Activated CD4-positive, alpha-beta T cell treated with anti-CD3 and anti-CD28 coated beads, Interleukin-10, Interleukin-2, amounts not matched to agents 100 ng/mL and 50 ng/mL, durations not matched to agents 16 hours and 8 hours (primary cell): ENCODE measurements at places on chromosomes 4 and X.
A peak's percentile ranks its signal among the peaks of the same experiment; 100 is the strongest.

GRCh38 chr4:69147334-69147733, 51.1 kb downstream of the UGT2B7 start:
- DNase-seq = no peak

- DNase-seq = no peak
Measured at GRCh38 chrX:11509786-11510185, 155.9 kb downstream of the ARHGAP6 start.

GRCh38 chr4:86388252-86388651, 28.4 kb upstream of the MAPK10 start:
- no peak for DNase-seq

DNA sequence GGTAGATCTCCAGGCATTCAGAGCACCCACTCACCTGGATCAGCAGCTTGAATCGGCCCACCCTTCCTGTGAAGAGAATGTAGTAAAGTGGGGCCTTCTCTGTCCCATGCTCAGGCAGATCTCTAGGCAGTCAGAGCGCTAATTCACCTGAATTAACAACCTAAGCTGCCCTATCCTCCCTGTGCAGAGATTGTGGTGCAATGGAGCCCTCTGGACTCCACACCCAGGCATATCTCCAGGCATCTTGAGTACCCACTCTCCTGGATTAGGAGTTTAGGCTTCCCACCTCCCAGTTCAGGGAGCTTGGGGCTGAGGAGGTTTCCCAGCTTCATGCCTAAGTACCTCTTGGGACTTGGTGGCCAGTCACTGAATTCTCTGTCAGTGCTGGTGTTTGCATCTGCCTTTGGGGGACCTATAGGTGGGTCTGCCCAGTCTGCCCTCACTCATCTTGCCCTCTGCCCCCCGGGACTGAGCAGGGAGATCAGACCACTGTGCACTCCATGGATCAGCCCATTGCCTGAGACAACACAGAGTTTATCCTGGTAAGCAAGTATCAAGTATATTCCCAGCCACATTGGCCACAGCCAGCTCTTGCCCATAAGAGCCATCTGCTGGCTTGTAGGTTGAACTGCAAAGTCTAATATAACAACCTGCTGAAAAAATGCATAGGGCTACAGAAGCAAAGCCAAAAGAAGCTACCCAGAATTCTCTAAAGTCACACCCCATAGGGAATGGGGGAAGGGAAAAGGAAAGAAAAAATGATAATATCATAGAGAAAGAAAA, 372.9 kb downstream of the KLHL13 start:
- peak; percentile 5 for DNase-seq

DNA sequence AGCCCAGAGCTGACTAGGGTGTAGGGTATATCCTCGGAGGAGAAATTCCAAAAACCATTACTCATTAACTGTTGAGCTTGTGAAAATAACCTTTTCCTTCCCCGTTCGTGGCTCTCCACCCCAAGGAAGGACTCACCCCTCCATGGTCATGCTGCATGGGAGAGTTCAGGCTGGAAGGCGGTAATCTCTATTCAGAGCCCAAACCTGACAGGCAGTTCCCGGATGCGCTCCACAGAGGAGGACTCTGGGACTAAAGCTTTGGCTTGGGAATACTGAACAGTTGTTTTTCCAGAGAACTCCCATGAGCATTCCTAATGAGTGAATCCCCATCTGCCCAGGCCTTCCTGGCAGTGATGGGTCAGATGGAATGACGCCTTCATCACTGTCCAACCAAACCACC, 125.4 kb downstream of the BCOR start:
- DNase-seq = no peak

GRCh38 chrX:68438575-68438974, 5.3 kb upstream of the OPHN1 start:
- DNase-seq = no peak

- DNase-seq = peak; percentile 61
Measured at GRCh38 chr4:144355811-144356757, 215.6 kb upstream of the GYPA start.

GRCh38 chrX:123809854-123810375, 49.9 kb upstream of the XIAP start:
- no peak for DNase-seq

DNA sequence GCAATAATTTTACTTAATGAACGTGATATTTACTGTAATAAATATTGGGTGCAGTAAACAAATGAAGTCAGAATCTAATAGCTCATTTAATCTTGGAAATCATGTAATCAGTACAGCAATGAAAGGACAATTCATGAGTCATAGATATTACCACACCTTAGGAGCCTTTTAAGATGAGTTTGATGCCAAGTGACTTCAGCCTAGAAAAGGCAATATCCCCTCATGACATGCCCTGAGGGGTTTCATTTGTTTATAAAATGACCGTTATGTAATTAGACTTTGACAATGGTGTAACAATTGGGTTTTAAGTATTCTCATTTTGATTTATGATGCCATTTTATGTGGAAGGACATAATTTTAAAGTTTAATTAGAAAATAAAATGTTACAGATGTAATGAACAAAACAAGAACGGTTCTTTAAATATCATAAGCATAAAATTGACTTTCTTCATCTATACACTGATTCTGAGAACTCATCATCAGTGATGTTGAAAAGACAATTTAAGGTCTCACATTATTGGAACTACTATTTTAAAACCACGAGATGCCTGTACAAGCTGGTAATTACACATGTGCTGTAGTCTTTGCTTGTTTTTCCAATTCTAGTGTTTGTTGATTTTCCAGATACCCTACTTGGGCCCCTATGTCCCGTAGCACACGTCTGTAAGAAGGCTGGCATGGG, 5.0 kb downstream of the FGF2 start:
- DNase-seq = no peak
